Psoas muscle (tissue), 8 donors: ENCODE measurements at places on chromosomes 4 and X. TPM values are rescaled to one million over a fixed set of nuclear protein-coding genes. Genes with fewer than 3 reads are reported as not detected.

The MAGEA6 gene
- not detected for total RNA-seq

The IBSP gene
- total RNA-seq, result not detected

The PITX2 gene
- total RNA-seq, result 49.2 TPM

The CENPE gene
- total RNA-seq, result 0.60 TPM

The OTUD6A gene
- total RNA-seq, result not detected
